NCI-H2081 treated with DMSO at 0.1 percent for 48 hours (cell line): ENCODE measurements at places on chromosomes 2 and 18.

DNA sequence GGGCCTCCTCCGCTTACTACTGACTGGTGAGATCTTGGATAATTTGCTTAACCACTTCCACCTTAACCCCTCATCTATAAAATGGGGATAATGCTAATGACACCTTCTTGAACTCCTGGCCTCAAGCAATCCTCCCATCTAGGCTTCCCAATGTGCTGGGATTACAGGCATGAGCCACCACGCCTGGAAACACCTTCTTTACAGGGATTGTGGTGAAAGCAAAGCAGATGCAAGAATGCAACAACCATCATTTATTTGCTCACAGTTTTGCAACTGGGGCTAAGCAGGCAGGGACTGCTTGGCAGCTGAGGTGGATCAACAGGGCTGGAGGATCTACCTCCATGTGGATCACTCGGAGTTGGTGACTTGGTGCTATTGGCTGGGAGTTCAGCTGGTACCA lies 76.2 kb upstream of the ZNF532 start:
- DNase-seq = no peak

DNA sequence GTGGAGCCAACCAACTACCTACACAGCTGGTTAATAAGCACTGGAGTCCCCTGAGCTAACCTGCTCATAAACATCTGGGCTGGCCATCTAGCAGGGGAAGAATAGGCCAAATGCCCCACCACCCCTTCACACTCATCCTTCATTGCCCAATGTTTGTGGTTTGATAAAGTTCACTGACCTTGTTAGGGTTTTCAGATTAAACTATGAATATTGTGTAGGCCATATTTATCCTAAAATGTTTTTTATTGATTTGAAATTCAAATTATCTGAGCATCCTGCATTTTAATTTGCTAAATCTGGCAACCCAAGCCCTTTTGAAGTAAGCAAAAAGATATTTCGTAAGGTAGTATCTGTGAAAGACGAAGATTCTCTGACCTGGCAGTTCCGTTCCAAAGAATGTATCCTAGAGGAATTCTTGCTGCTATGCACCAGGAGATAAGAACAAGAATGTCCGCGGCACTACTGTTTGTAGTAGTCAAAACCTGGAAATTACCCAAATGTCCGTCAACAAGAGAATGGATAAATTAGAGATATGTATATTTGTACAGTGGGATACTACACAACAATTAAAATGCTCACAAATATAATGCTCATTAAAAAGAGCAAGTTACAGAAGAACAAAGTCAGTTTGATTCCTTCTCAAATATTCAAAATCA lies 5.8 kb upstream of the TLK1 start:
- DNase-seq = no peak

DNA sequence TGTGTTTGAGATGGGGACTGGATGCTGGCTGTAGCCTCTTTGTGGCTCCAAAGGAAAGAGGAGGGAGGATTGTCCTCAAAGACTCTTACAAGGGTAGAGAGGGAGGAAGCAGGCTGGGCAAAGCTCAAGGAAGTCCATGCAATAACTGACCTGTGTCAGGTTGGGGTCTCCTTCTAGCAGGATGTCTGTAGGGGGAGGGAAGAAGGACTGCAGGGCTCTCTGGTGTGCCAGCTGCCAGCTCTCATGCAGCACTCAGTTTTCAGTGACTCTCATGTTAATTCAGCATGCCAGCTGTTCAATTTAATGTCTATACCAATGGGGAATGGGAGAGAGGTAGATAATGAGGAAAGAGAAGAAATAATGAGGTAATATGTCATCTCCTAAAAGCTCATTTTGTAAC lies 85.3 kb upstream of the RANBP2 start:
- DNase-seq = peak; percentile 62

- no peak for DNase-seq
Observed at GRCh38 chr2:105373344-105373781, 25.5 kb downstream of the FHL2 start.

DNA sequence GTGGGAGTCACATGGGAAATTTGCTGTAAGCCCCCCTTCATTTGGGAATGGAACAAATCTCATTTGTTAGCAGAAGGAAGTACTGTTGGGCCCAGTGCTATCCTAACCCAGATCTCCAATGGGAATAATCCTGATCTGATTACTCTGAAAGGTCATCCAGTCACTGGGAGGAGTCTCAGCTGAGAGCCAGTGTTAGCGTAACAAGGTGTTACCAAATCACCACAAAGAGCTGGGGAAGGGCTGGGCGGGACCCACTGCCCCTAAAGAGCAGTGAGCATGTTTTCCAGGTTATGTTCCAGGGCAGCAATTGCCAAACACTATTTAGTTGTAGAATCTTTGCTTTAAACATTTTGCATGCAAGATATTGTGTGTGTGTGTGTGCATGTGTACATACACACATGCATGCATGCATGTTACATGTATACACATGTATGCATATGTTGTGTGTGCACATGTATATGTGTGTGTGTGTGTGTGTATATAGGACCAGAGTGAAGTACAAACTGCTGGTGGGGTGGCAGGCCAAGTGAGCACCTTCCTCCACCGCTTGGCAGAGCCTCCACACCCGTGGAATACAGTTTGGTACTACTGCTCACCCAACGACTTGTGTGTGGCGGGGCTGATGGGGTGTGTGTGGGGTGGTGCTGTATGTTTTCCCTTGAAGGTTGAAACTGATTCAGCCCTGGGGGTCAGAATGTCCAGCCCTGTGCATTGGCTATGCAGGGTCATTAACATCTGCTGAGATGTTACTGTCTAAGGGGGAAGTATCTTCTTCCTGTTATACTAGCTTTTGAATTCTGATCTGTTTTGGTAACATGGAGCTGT lies 15.2 kb downstream of the INPP5D start:
- DNase-seq = no peak

DNA sequence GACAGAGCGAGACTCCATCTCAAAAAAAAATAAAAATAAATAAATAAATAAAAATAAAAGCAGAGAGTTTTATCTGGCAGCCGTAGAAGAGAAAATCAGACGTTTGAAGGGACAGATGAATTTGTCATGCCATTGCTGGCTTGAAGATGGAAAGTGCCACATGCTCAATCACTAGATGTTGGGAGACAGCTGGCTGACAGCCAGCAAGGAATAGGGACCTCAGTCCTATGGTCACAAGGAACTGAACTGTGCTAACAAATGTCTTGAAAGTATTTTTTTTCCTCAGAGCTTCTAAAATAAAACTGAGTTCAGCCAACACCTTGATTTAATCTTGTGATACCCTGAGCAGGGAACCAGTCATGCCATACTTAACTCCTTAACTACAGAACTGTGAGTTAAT lies 65.4 kb downstream of the DTNA start:
- DNase-seq = no peak

- no peak for DNase-seq
Observed at GRCh38 chr2:72895154-72895553, 7.9 kb downstream of the SPR start.

- DNase-seq = no peak
Observed at GRCh38 chr2:240394549-240394948, 40.9 kb upstream of the GPC1 start.

GRCh38 chr2:69011611-69012157 lies 1.3 kb upstream of the ANTXR1 start:
- no peak for DNase-seq

DNA sequence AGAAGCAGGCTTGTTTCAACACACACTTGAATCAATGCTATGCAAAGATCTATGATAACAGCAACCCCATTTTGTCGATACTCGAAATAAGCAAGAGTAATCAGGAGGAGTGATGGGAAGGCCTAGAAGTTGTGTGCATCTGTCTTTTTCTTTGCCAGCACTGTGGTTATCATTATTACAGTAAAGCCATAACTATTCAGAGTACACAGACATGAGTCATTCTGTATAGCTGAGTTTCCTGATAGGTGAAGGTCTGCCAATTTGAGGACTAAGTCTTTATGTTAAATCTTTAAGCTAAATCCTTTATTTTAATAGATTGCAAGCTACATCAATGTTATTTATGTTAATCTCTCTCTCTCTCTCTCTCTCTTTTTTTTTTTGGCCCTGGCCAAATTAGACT lies 1344.4 kb upstream of the CELF4 start:
- no peak for DNase-seq
